Renal cortical epithelial cell (primary cell): ENCODE measurements at places on chromosomes 5 and 9.
A peak's percentile ranks its signal among the peaks of the same experiment; 100 is the strongest.

DNA sequence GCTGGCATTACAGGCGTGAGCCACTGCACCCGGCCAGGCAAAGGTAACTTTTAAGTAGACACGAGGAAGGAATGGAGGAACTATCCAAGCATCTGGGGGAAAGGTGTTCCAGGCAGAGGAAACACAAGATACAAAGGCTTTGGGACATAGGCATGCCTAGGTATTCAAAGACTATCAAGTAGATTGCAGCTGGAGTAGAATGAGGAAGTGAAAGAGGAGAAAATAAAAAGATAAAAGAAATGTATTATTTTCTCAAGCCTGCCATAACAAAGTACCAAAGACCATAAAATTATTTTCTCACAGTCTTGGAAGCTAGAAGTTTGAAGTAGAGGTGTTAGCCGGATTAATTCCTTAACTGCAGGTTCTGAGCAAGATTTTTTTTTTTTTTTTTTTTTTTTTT, 39.9 kb upstream of the GRIN3A start:
- DNase-seq, result no peak

DNA sequence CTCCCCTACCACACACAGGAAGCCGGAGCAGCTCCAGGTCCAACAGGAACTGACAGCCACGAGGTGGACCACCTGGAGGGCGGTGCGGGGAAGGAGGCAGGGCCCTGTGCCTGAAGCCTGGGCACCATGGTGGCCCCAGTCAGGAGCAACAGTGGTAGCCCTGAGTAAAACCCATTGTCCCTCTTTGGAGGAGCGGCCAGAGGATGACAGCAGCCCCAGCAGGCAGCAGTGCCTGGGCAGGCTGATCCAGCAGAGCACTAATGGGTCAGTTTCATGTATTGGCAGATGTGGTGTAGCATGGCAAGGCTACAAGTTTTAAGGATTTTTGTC, 47.7 kb upstream of the GARNL3 start:
- no peak for DNase-seq

- peak; percentile 56 for DNase-seq
Measured at GRCh38 chr9:36401164-36401740, 1.2 kb upstream of the RNF38 start.

GRCh38 chr5:33794550-33795181, 97.1 kb downstream of the ADAMTS12 start:
- no peak for DNase-seq

- DNase-seq, result peak; percentile 69
Measured at GRCh38 chr5:127933348-127933747, 150.2 kb upstream of the SLC12A2 start.

- no peak for DNase-seq
Measured at GRCh38 chr9:36341936-36342577, 58.0 kb downstream of the RNF38 start.

DNA sequence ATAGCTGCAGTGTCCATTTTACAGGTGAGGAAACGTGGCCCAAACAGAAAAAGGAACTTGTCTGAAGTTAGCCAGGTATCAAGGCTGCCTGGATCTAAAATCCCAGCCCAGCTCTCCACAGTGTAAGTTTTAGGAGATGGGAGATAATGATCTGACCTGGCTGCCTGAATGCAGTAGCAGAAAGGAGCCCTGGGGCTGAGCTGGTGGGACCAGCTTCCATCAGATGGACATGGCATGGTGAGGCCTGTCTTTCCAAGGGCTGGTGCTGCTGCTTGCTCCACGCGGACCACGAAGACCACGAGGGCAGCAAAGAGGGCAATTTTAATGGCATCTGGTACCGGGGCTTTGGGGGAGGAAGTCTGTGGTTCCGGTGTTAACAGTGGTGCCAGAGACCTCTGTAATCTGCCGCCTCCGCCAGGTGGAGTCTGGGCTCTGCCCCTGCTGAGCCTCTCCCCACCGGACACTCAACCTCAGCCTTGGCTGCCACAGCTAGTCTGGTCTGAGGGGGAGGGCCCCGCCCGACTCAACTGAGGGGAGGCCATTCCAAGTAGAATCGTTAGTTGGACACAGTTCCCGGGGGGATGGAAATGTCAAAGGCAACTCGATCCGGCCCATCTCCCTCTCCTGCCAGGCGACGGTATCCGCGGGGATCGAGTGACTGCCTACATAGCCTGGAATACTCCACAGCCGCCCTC, 650 bp downstream of the MYORG start:
- DNase-seq, result peak; percentile 33

- DNase-seq, result no peak
Measured at GRCh38 chr5:1882337-1883119, at the start of gene IRX4. IRX4 (minus strand) TSS chr5:1882925; CDS start chr5:1882647, 278 bp downstream.

- no peak for DNase-seq
Measured at GRCh38 chr9:130885484-130886375, 10.9 kb downstream of the QRFP start.

DNA sequence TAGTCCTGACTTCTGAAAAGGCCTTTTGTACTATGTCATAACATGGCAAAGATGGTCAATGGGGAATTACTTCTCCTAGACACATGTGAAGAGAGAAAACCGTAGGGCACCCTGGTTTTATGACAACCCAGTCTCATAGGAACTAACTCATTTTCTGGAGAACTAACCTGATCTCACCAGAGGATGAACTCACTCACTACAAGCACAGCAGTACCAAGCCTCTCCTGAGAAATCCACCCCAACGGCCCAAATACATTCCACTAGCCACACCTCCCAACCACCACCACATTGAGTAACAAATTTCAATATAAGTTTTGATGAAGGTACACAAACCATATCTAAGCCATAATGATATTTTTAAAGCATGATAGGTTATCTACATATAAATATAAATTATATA, 909.3 kb upstream of the CDH10 start:
- no peak for DNase-seq

- DNase-seq, result peak; percentile 60
Measured at GRCh38 chr9:69945671-69946141, 97.9 kb upstream of the MAMDC2 start.

- peak; percentile 11 for DNase-seq
Measured at GRCh38 chr5:123610209-123610608, 98.2 kb downstream of the CSNK1G3 start.

- DNase-seq, result no peak
Measured at GRCh38 chr9:114048533-114049415, 29.3 kb downstream of the AMBP start.

DNA sequence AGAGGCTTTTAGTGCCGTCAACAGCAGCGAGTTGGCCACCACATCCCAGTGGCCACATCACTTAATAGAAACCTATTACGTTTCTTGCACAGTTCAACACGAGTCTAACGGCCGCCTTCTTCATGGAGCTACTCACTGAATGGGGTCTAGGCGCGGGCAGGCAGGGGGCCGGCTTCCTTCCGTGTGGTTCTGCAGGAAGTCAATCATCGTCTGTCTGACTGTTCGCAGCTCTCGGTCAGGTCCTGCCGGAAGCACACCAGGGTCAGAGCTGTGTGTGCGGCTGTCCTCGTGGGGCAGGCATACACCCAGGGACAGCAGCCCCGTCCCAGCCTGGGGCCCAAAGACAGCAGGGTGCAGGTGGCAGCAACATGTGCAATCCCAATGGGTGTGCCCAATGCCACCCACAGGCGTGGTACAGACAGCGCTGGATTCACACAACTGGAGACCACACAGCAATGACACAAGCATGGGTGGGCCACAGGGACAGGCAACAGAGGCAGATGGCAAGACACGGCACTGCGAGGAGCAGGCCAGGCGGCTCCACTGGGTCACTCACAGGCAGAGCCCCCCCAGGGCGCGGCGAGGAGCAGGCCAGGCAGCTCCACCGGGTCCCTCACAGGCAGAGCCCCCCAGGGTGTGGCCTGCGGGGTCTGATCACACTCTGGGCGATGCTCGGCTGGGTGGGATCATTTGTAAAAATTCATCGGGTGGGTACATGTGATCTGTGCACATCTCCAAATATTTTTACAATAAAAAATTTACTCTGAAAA, 19.1 kb upstream of the LHX3 start:
- no peak for DNase-seq

- DNase-seq, result no peak
Measured at GRCh38 chr5:7813007-7813406, 37.9 kb downstream of the CFAP90 start.

DNA sequence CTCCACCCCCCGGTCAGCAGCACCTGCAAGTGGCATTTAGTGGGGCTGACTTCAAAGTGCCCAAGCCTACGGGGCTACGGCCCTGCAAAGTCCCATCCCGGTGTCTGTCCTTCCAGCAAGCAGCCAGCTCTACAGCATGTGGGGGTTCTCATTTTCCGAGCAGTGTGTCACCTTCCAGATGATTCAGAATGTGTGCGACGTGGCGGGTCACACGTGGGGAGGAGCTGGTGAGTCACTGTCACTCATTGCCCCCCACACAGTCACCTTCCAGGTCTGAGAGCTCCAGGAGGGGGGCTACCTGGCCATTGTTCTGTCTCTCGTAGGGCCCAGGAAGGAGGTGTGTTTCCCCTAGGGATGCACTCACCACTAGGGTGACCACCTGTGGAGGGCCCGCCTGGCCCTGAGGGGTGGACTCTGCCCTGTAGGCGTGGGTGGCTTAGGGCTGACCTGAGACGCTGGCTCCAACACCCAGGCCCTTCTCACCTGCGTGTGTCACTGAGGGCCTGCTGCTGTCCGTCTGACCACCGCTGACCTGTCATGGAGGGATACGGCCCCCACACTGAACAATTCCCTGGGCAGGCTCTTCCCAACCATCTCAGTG, 70.2 kb downstream of the SEMA4D start:
- DNase-seq, result no peak

DNA sequence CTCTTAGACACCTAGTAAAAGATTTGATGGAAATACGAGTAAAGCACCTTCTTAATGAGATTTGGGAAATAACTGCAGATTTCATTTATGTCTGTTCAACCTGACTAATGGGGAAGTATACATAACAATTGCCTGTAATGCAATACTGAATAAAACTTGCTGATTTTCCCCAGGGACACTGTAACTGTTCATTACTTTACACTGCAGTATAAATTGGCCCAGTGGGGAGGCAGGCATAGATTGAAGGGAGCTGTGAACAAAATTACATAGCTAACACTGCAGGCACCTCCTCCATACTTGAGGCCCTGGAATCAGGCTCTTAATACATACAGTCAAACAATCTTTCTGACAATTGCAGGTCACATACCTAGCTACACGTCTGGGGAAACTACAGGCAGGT, 216.2 kb downstream of the PTPRD start:
- no peak for DNase-seq

GRCh38 chr5:31186672-31187267, 6.7 kb upstream of the CDH6 start:
- DNase-seq, result peak; percentile 58

DNA sequence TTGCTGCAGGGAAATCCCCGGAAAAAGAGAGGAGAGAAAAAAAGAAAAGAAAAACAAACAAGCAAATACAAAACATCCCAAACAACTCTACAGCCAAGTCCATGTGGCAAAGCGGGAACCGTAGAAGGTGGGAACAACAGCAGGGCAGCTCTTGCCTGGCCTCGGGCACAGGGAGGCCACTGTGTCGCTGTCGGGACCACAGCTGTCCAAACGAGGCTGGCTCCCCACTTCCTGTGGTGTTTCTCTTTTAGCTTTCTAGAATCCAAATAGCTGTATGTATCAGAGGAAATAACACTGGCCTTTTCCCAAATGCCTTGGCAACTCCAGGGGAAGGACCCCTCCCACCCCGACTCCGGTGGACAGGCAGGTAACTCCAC, 41.6 kb upstream of the EQTN start:
- DNase-seq, result peak; percentile 18
